ENCODE measurements at places on chromosomes 12 and 14.

GRCh38 chr14:76806446-76806845 is 6.2 kb downstream of the ANGEL1 start:
- DNase-seq = no peak

DNA sequence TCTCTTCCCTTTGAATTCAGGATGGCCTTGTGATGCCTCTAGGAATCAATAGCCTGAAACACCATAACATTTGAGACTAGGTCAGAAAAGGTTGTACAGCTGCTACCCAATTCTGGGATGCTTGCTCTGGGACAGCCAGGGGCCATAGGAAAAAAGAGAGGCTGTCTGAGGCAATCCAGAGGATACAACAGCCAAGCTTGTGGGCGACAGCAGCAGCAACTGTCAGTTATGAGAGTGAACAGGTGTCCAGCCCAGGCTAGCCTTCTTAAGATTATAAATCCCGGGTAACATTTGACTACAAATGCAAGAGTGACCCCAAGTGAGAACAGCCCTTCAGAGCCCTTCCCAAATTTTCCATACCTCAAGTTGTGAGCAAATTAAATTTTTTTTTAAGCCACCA is 11.1 kb downstream of the DCN start:
- no peak for DNase-seq

- DNase-seq = no peak
These were observed 47.6 kb downstream of the FAM222A start for GRCh38 chr12:109760930-109761921.

DNA sequence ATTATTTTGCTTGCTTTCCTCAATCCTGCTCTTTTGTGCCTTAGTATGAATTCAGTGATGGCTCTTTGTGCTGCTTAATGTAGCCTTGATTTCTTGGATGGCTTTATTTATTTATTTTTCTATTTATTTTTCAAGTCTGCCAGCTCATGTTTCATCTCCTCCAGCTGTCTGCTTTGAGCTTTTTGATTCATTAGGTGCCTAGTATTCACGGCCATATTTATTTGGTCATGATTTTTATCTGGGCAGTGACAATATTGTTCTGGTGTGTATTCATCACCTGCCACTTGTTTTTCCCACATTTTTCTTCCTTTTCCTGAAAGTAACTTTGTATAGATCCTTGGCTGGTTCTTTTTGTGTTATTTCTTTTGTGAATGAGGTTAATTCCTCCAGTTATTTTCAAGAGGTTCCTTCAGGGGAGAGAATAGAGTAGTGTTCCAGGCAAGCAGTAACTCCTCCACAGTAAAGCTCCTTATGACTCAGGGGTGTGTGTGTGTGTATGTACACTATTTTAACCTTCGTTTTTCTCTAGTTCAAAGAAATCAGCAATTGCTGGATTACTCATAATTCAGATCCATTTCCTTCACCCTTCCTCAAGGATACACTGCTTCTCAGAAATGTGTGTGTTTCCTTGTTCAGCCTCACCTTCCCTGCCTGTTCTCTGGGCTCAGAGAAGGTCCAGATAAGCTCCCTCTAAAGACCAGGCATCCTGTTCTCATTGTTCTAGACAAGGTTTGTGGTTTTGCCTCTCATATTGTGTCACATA is 51.6 kb upstream of the PMCH start:
- DNase-seq = no peak

DNA sequence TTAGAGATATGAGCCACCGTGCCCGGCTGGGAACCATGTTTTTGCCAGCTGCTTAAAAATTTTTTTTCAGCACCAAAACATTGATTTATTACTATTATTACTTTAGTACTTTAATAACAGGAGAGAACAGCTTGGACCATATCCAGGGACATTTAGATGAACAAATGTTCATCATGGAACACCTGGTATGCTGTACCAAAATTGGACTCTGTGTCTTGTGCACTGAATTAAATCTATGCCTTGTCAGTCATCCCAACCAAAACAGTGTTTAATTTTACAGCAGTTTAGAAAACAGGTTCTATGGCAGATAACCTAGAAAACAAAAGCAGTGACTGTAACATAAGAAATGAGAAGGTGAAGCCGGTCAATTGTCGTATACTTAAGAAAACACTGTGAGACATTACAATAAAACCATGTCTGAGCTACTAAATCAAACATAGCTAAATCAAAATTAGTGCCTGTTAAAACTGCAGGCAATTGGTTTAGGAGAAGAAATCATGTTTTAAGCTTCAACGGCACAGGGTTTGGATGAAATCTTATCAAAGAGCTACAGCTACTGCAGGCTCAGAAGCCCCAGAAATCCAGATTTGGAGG is 58.2 kb upstream of the PYGL start:
- no peak for DNase-seq

- DNase-seq = no peak
These were observed 87.6 kb downstream of the PPP2R5C start for GRCh38 chr14:101849125-101849524.

DNA sequence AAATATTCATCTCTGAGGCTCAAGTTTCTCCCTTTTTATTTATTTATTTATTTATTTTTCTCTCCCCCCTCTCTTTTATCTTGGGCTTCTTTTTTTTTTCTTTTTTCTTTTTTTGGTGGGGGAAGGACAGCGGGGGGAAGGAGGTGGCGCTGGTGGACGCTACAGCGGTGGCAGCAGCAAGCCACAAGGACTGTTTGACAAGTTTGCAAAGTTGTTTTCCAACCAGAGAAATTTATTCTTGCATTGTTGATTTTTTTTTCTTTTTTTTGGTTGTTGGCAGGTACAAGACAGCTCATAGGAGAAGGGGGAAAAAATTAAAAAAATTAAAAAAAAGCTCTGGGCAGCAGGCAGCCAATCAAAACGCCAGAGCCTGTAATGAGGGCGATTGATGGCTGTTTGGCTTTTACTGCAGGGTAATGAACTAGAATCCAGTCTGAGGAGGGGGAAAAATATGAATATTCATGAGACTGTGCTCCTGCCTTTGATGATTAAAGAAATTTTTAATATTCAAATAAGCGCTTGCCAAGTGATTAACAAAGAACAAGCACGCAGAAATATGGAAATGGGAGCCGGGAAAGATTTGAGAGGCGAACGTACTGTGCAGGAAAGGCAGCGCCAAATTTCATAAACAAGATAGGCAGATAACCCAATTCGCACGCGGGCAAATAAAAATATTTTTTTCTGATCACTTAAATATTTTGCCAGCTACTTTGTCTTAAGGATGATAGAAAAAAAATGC is 36.2 kb downstream of the BCL11B start:
- no peak for DNase-seq

GRCh38 chr12:52901715-52902541 is 2.9 kb downstream of the KRT8 start:
- no peak for DNase-seq

DNA sequence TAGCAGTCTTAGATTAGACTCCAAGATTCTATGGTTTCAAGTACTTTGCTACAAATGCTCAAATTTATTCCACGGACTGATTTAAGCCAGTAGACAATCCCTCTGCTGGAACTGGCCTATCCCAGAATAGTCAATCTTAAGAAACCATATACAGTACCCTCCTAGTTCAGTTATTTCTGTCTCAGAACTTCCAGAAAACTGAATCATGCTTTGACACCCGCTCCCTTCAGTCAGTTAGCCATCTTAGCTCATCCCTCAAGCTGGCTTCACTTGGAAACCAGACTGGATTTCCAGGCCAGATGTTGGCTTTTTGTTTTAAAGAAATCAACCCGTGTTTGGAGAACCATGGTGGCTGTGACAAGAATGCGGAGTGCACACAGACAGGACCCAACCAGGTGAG is 125.5 kb downstream of the NT5DC3 start:
- DNase-seq = no peak

DNA sequence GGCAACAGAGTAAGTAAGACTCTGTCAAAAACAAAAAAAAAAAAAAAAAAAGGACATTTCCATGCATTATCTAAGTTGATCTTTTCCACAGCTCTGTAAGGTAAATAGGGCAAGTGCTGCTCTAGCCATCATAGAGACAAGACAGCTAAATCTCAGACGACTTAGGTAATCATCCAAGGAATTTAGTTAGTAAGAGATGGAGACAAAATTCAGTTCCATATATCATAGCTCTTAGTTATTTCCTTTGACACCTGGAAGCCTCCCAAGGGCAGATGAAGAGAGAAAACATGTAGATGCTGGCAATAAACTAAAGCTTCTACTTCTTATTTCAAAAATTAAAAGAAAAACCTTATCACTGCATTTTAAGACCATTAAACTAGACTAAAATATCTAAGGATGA is 48.7 kb downstream of the ST8SIA1 start:
- no peak for DNase-seq

DNA sequence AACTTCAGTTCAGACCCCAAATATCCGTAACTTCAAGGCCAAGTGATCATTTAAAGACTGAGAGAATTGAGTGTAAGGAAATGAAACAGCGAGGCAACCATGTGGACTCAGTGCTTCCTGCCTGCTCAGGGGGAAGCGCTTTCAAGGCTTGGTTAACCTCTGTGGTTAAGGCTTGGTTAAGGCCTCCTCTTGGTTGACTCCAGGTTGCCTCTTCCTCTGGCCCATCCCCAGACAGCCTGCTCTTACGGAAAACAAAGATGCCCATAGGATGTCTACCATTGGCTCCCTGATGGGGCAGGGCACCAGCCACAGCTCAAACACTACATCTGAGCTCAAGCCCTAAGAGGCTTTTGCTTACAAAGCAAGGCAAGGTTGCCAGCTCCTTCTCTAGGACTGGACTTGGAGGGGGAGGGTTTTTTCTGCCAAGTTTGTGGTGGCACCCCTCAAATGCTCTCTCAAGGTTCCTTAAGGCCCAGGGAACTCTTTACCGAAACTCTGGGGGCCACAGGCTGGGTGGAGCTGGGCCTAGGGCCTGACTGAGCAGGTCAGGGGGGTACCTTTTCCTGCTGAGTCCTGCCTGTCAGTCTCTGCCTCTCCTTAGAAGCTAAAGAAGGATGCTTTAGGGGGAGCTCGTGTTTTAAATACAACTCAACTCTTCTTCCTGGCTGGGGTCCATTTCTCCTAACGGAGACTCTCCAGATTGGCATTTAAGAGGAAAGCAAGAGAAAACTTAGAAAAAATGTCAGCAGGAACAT is 13.7 kb downstream of the COL2A1 start:
- no peak for DNase-seq

GRCh38 chr12:113478351-113479011 is 6.8 kb upstream of the LHX5 start:
- no peak for DNase-seq

GRCh38 chr14:57729208-57730187 is 136.4 kb downstream of the SLC35F4 start:
- no peak for DNase-seq

GRCh38 chr12:26116829-26117715 is 7.8 kb downstream of the BHLHE41 start:
- DNase-seq = peak; percentile 39

- DNase-seq = peak; percentile 68
These were observed 229.0 kb downstream of the SLC41A2 start for GRCh38 chr12:104729091-104729490.

GRCh38 chr14:59184396-59184795 is 4.1 kb upstream of the DAAM1 start:
- peak; percentile 71 for DNase-seq

- peak; percentile 60 for DNase-seq
These were observed 31.7 kb downstream of the ANO4 start for GRCh38 chr12:100826323-100826722.

DNA sequence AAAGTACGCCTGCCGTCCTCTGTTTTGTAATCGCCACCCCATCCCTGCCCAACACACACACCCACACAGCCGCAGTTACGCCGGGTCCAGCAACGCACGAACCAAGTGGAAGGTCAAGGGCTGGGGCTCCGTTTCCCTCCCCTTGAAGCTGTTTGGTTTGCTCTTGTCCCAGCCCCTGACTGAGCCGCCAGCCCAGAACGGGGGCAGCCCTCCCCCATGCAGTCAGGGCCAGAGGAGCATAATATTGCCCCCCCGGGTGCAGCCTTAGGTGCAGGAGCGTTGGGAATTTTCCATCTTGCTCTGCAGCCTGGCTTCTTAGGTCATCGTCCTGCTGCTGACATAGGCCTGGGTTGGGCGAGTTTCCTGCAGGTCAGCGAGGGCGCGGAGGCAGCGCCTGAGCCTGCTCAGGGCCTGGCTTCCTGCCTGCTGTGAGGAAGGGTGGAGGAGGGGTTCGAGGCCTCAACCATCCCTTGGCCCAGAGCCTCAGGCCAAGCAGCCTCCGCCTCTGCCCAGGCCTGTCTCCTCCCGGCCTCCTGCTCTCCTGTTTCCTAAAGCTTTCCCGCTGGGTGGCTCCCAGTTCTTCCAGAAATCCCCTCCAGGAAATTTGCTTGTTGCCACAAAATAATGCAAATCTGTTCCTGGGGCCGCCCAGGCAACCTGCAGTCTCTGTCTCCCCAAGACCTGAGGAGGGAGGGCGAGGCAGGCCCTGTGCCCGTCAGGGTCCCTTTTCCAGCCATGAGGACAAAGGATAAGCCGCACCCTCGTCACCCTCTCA is 44.5 kb downstream of the PSMA6 start:
- DNase-seq = peak; percentile 92

DNA sequence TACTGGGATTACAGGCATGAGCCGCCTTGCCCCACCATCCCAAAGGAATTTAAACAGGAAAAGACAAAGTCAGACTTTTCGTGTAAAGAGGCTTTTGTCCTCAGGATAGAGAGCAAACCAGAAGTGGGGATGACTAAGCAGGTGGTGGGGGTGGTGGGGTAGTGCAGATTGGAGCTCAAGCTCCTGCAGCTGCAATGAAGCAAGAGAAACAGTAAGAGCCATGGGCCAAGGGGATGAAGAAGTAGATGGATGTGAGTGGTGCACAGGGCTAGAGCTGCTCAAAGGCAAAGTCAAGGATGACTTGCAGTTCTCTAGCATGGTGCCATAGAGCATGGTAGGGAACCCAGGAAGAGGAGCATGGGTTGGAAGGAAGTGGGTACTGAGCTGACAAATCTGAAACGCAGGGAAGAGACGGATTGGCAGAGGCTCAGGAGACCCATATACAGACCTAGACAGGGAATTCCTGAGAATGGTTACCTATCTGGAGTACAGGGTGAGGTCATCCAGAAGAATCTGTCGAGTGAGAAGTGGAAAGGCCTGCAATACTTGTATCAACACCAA is 11.4 kb upstream of the RNF34 start:
- peak; percentile 20 for DNase-seq

- DNase-seq = peak; percentile 94
These were observed 145.3 kb downstream of the CACNA1C start for GRCh38 chr12:2198005-2198501.

- no peak for DNase-seq
These were observed 613.0 kb downstream of the DIO2 start for GRCh38 chr14:79598339-79598738.

DNA sequence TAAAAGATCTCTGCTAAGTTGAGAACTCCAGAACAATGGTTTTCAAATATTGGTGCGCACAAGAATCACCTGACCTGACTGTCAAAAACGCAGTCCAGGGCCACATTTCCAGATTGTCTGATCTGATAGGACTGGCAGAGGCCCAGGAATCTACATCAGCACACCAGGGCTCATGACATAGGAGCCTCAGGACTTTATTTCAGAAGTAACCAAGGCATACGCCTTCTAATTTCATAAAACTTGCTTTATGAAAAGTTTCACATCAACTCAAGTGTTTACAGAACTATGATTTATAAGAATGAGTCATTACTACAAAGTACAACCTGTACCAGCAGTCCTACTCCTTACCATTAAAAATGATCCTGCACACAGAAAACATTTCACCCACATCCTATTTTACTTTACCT is 47.7 kb upstream of the PTPRO start:
- DNase-seq = no peak

GRCh38 chr12:119841433-119842210 is 35.5 kb downstream of the CIT start:
- DNase-seq = no peak

GRCh38 chr12:92908108-92908507 is 21.0 kb downstream of the EEA1 start:
- no peak for DNase-seq

Measured in mesendoderm (in vitro differentiated cells).